ENCODE measurements at places on chromosomes 7 and 10.

DNA sequence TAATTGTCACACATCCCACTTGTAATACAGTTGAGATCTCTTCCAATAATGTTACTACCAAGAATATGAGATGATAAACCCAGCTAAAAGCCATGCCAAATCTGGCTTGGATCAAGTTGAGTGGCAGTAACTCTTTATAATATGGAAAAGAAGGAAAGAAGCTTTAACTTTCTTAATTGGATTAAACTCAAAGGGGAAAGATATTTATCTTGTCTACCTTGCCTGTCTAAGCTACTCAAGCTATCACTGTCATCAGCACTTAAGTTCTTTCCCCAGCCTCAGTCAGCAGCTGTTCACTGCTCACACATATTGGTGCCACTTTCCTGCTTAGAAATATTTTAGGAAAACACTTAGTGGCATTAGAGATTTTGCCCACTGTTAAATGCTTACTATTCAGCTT, 350.7 kb downstream of the IPMK start:
- no peak for DNase-seq

- no peak for DNase-seq
Measured at GRCh38 chr10:116974456-116975005, 30.5 kb downstream of the SHTN1 start.

DNA sequence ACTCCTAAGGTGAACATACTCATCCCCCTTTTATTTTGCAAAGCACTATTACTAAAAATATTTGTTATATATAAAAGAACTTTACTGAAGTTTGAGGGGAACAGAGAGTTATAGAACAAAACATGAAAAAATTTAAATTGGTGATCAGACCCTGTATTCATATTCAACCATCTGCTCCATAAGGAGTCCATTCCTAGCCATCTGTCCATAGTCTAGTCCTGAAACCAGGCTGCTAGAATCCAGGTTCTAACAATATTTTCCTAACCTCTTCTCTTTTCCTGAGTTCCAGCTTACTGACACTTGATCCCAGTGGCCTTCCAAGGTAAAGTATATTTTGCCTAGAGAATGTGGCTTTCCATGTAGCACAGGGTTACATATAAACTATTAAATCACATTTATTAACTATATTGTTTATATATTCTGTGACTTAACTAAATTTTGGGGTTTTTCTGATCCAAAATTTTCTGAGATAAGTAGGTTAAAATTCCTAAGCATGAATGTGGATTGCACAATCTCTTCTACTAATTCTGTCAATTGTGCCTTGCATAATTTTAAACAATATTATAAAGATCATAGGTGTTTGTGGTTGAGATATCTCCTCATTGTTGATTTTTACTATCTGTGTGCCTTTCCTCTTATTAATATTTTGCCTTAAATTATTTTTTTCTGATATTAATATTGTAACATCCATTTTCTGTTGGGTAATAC, 137.6 kb upstream of the MAGI2 start:
- DNase-seq, result no peak

GRCh38 chr10:106525835-106526234, 638.7 kb downstream of the SORCS1 start:
- DNase-seq, result no peak

DNA sequence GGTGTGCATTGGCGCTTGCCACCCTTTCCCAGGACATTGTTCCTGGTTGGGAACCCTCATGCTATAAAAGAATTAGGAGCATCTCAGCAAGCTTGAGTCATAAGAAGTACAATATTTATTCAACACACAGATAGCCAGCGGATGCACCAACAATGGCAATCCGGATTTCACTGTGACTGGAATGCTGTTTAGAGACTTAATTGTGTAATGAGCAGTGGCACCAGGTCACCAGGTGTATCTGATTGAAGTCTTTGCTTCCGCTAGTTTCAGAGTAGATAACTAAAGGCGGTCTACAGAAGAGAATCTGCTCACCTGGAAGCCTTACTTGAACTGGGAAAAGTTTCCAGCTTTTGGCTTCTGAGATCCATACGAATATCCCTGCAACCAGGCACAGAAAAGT, 772.3 kb upstream of the GHITM start:
- DNase-seq, result no peak

DNA sequence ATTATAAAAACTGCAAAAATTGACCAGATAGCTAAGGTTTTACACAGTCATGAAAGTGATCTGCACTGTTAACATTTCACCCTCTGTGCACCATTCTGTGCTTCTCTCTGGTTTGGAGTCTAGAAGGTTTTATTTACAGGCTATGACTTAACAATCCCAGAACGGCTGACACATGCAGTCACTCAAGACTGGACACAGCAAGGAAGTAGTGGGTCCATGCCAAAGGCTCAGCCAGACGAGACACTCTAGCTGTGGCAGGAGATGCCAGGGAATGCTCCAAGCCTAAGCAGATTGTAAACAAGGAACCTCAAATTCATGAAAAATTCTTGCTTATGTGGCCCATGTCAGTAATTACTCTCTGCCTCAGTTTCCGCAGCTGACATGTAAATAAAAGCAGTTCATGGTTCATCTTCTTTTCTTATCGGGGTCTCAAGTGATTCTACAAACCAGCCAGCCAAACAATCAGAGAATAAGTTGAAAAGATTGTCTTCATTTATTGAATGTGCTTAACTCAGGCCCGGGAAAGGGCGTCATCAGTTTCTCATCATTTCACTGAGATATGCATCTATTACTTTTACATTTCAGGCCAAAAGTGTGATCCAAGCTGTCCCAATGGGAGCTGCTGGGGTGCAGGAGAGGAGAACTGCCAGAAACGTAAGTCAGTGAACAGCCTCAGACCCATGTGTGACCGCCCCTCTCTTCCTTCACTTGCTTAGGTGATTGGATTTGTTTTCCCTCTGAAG, 132.1 kb downstream of the EGFR start:
- no peak for DNase-seq

- peak; percentile 37 for DNase-seq
Measured at GRCh38 chr7:144835155-144835611, 670 bp downstream of the TPK1 start.

DNA sequence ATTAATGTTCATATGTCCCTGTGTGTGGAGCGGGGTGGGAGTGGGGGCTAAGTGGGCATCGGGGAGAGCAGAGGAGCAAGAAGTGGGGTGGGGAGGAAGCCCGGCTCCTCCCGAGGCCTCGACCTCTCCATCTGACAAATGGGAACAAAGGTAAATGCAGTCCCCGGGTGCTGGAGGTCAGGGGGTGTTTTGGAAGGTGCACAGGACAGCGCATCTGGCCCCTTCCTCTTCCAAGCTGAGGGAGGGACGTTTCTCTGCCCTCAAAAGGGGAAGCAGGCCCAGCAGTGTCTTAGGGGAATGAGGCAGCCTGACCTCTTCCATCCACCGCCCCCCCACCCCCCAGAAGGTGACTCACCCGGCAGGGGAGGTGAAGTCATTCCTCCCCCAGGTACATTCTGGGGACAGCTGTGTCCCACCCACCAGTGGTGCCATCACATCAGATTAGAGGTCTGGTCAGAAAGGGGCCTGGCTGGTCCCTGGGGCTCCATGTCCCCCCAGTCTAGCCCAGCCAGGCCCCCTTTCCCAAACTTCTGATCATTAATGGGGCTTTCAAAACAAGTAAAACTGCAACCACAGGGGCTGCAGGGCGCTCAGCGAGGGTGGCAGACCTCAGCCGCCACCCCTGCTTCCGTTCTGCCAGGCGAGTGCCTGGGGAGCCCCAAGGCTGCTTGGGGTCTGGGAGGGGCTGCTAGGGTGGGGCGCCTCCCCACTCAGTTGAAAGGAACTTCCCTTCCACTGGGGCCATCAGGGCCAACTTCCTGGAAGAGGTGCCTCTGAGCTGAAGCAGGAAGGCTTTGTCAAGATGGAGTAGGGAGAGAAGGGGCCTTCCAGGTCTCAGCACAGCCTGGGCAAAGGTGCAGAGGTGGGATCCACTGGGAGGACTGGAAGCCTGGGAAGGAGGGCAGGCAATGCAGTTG, 10.8 kb downstream of the LFNG start:
- DNase-seq, result no peak

Measured in uterus (tissue), 4 donors.